Osteoblast (primary cell): ENCODE measurements at places on chromosomes 12 and 14. TPM values are rescaled to one million over a fixed set of nuclear protein-coding genes. Genes with fewer than 3 reads are reported as not detected.

ACOT6 gene
- not detected in 2 replicates for total RNA-seq

PROX2 gene
- total RNA-seq, result not detected in 2 replicates

GRCh38 chr12:121499929-121500793 is 80.7 kb downstream of the KDM2B start:
- DNase-seq, result peak; percentile 91

DNA sequence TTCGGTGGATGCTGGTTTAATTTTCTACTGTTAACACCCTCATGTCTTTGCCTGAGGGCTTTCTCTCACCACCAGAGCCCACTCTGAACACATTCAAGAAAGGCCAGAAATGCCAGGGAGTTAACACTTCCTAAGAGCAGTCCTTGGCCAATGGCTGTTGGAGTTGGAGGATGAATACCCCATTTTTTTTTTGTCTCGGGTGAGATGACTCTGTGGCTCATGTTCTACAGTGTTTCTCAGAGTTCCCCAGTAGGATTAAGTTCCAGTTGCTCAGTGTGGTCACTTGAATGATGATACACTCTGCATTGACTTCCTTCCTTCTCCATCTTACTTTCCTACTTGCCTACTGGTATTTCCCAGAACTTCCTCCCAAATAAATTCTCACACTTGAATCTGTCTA is 65.8 kb downstream of the FOS start:
- no peak for DNase-seq

- DNase-seq, result peak; percentile 11
These were observed 70.8 kb downstream of the BTG1 start for GRCh38 chr12:92074889-92075288.

- no peak for DNase-seq
These were observed 19.7 kb downstream of the TSPAN19 start for GRCh38 chr12:85016413-85016812.

DNA sequence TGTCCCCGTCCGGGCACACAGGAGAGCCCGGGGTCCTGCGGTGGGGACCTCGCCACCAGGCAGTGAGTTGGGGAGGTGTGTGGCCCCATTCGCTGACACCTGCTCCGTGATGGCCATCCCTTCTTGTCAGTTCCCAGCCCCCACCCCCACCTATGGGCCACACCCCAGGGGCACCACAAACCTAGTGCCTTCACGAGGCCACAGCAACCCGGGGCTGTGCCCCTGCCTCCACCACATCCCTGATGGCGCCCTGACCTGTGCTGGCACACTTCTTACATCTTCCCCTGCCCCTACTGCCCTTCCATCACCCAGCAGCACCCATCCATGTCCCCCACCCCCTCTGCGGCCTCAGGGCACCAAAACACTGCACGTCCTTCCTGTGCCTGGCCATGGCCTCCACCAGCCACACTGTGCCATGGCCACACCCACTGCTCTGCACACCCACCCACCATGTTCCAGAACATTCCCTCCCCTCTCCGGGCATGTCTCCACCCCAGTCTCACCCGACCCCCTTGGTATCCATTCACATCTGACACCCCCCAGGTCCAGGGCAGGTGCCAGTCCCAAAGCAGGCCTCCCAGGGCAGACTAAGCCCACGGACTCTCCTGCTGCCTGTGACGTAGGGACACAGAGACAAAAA is 24.4 kb downstream of the JAG2 start:
- DNase-seq, result peak; percentile 73
